Activated B cell treated with CpG ODN at 0.5 μM for 24 hours (primary cell): ENCODE measurements at places on chromosomes 11 and 22. TPM values are rescaled to one million over a fixed set of nuclear protein-coding genes. Genes with fewer than 3 reads are reported as not detected.

- DNase-seq: no peak
Measured at GRCh38 chr11:29309992-29310391, 706.8 kb downstream of the KCNA4 start.

GRCh38 chr11:61912991-61913698 is 4.2 kb downstream of the RAB3IL1 start:
- DNase-seq: peak; percentile 8

GRCh38 chr11:65042891-65043290 is 1.9 kb downstream of the SAC3D1 start:
- no peak for DNase-seq

DNA sequence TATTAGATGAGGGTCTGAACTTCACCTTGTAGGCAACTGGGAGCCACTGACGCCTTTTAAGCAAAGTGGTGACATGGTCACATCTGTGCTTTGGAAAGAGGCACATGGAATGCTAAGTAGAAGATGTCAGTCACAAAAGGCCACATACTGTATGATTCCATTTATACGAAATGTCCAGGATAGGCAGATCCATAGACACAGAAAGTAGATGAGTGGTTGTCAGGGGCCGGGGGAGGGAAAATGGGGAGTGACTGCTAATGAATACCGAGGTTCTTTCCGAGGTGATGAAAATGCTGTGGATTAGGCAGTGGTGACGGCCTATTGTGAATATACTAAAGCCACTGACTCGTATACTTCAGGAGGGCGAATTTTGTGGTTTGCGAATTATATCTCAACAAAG is 20.6 kb downstream of the NECTIN1 start:
- no peak for DNase-seq

GRCh38 chr11:119359365-119360214 is 13.1 kb upstream of the MFRP start:
- DNase-seq: no peak

DNA sequence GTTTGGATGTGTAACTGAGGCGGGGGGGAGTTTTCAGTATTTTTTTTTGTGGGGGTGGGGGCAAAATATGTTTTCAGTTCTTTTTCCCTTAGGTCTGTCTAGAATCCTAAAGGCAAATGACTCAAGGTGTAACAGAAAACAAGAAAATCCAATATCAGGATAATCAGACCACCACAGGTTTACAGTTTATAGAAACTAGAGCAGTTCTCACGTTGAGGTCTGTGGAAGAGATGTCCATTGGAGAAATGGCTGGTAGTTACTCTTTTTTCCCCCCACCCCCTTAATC is 2.3 kb downstream of the MALAT1 start:
- no peak for DNase-seq

DNA sequence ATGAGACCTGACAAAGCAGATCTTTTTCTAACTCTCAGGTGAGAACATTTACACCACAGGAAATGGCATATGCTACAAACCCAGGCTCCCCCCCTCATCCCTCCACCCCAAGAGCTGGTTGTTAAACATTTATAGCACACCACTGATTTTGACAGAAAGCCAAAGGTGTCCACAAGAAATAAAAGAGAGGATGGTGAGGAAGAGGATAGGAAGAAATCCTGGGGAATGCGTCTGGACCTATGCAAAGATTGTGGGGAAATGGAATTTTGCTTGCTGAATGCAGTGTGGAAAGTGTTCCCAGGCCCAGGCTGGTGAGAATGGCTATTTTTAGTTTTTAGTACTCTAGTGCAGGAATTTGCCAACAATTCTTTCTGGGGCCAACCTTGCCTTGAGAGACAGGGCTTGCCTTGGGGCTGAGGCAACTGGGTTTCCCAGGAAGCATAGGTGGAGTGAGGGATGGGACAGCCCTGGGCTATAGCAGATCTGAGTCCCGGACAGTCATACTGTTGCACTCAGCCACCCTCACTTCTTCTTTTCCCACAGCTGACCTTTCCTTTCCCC is 163.9 kb downstream of the ADAMTS15 start:
- no peak for DNase-seq

DNA sequence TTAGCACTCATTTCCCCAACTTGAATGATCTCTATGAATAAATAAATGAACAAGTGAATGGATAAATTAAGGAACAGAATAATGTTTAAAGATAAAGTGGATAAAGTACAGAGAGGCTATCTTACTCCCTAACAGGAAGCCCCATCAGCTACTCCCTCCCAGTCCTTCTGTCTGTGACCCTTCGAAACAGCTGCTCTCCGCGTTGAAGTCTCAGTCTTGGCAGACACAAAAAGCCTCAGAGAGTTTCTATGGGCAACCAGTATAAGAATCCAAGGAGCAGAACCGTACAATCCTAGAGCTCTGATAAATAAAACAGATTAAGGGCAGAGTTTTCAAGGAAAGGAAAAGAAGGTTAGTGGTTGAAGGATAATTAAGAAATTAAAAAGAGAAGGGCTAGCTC is 35.0 kb downstream of the GUCY1A2 start:
- DNase-seq: no peak

DNA sequence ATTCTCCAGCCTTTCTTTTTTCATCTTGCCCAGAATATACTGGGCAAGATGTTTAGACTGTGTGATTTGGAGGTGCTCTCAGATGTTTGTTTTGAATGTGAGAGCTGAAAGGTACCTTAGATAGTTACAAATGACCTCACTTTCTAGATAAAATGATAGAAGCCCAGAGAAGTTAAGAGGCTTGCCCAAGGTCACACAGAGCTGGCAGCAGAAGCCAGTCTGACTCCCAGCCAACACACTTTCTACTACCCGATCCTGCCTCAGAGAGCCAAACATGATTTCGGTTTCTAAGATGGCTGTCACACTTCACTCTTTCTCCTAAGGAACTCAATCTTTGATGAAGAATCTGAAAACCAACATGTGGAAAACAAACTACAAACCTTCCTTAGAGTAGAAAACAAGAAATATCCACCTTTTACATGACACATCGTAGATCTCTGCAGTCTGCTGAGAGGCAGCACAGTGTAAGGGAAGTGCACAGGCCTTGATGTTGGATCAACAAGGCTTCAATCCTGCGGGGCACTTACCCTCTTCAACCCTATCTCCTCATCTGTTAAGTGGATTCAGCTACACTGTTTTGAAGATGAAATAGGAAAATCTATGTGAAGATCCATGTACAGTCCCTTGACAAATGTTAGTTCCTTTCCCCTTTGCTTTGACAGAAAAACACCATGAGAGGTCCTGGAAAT is 58.6 kb downstream of the SYTL2 start:
- DNase-seq: no peak

DNA sequence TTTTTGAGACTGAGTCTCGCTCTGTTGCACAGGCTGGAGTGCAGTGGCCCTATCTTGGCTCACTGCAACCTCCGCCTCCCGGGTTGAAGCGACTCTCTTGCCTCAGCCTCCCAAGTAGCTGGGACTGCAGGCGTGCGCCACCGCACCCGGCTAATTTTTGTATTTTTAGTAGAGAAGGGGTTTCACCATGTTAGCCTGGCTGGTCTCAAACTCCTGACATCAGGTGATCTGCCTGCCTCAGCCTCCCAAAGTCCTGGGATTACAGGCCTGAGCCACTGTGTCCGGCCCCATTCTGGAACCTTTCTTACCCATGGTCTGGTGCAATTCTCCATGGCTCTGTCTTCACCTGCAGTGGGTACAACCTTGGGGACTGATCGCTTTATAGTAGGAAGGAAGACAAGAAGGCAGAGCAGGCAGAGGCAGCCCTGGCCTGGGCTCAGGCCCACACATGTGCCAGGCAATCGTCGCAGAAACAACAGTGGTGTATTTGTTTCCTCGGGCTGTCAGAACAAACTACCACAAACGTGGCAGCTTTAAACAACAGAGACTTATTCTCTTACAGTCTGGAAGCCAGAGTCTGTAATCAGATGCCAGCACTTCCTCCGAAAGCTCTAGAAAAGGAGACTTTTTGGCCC is 4.0 kb upstream of the PTGDR2 start:
- no peak for DNase-seq

- no peak for DNase-seq
Measured at GRCh38 chr22:43706151-43706550, 106.0 kb downstream of the EFCAB6 start.

DNA sequence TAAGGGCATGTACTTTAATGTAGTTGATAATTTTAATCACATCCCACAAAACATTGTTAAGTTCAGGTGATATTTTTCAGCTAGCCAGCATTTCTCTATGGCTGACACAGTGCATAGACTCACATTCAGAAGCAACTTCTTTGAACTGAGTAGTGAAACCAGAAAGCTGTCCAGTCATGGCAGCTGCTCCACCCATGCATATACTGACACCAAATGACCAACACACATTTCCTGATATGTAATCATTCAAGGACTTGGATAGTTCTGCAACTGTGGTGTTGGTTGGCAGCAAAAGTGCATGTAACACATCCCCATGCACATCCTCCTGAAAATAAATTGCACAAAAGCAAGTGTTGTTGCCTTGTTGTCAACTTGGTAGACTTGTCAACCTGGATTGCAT is 39.7 kb downstream of the CALCA start:
- no peak for DNase-seq

DNA sequence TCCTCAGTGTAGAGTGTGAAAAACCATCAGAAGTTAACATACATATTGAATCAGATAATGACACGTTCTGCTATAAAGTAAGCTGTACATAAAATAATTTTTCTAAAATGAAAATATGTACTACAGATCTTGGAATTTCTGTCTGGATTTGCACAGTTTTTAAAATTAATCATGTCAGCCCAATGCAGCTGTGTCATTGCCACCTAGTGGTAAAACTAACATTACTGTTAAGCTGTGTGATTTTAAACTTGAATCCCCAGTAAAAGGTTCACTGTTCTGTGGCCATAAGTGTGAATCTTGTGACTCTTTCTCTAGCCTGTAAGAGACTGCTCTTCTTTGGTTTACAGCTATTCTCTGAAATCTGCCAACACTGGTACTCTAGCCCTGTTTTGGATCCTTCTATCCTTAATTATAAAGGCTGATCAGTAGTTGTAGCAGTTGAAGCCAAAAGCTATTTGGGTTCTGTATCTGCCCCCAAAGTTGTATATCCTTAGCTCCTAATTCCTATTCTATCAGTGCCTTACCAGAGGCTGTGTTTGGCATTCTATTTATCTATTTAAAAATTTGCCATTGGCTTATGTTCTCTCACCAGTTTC is 4.0 kb downstream of the JRKL start:
- no peak for DNase-seq

GRCh38 chr11:131859538-131860210 is 489.3 kb downstream of the NTM start:
- no peak for DNase-seq

DNA sequence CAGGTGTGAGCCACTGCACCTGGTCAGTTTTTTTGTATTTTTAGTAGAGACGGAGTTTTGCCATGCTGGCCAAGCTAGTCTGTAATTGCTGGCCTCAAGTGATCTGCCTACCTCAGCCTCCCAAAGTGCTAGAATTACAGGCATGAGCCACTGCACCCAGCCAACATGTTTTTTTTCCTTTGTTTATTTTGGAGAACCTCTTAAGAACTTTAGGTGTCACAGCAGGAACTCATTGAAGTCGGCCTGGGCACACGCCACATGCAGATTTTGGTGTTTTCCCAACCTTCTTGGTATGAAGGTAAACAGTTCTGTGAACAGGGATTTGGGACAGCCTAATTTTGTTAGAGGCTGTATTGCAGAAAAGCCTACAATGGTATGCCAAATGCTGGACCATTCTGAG is 9.4 kb downstream of the DIXDC1 start:
- DNase-seq: no peak

DNA sequence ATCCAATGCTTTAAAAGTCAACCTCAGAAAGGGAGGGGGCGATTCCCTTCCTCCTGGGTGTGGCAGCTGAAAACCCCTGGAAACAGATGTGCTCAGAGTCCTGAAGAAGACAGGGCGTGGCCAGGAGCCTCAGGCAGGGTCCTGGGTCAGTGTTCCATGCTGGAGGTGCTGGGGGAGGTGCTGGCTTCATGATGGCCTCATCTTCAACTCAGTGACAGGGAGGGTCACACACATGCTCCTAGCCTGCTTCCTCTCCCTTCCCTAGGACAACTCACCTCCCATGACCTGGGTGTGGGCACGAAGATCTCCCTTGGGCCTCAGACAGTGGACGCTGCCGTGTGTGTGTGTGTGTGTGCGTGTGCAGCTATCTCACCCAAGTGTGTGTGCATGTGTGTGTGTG is 245.6 kb upstream of the B3GAT1 start:
- no peak for DNase-seq

DNA sequence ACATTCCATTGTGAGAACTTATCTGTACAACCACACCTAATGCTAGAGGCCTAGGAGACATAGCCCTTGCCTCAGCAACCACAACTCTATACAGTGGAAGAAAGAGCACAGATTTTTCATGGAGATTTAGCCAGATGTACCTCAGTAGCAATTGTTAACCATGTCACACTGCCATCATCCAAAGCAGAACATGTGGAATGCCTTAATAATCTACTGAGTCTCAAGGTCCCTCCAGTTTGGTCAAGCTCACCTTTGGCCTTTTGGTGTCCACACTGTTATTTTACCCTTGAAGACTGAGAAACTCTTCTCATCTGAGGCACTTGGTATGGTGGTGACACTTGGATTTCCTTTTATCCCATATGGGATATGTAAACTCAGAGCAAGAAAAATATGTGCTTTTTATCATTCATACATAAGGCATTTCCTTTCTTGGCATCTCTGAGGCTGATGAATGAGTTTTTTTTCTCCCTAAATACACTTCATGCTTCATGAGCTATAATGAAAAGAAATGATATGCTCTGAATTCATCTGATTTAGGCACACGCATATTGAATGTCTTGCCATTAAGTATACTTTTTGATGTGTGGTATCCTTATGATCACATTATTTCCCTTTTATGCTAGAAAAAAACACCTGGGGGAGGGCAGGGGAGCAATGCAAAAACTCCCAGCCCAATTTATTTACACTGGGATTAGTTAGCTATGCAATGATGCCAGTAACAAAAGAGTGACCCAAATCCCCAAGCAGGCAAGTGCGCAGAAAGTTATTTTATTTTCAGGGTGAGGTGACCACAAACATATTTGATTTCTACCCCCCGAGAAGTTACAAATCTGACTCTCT is 63.3 kb upstream of the ME3 start:
- DNase-seq: no peak

DNA sequence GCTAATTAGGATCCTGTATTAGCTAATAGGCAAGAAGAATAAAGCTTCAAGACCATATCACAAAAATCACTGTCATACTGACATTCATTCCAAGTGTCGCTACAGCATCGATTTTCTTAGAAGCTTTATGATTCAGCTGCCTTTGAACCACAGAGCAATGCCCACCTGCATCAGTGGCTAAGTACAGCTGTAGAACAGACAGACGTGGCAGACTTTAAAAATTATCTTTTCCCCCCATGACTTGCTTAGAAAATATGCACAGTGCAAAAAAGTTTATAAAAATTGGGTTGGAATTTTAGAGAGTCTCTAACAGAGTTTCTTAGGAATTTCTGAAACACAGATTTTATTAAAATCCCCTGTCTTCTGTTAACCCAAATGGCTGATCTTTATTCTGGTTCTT is 120.8 kb downstream of the CADM1 start:
- DNase-seq: no peak

- no peak for DNase-seq
Measured at GRCh38 chr11:64649291-64649697, 58.3 kb downstream of the SLC22A12 start.

The LRRC4C gene
- total RNA-seq: not detected in 2 replicates

The TRPM5 gene
- not detected in 2 replicates for total RNA-seq

The TIMP3 gene
- total RNA-seq: not detected in 2 replicates

The CFAP300 gene
- total RNA-seq: not detected in 2 replicates

The PHETA2 gene
- 2.7 and 3.1 TPM in 2 replicates for total RNA-seq

The NEU3 gene
- 13.2 and 16.5 TPM in 2 replicates for total RNA-seq

The KRTAP5-9 gene
- 0.37 and 0.53 TPM in 2 replicates for total RNA-seq

The TIGD3 gene
- 1.4 and 1.6 TPM in 2 replicates for total RNA-seq

The OR8K5 gene
- total RNA-seq: not detected in 2 replicates

The PKP3 gene
- 0.18 TPM in 1 of 2 replicates, not detected in the other for total RNA-seq

The SCGB1C1 gene
- not detected in 2 replicates for total RNA-seq

The SERHL2 gene
- total RNA-seq: 0.91 and 1.7 TPM in 2 replicates

The FOLR3 gene
- total RNA-seq: not detected in 2 replicates
